ENCODE measurements at places on chromosomes 12 and 14.

- DNase-seq, result no peak
These were observed 125.9 kb downstream of the ACSS3 start for GRCh38 chr12:81203671-81204204.

DNA sequence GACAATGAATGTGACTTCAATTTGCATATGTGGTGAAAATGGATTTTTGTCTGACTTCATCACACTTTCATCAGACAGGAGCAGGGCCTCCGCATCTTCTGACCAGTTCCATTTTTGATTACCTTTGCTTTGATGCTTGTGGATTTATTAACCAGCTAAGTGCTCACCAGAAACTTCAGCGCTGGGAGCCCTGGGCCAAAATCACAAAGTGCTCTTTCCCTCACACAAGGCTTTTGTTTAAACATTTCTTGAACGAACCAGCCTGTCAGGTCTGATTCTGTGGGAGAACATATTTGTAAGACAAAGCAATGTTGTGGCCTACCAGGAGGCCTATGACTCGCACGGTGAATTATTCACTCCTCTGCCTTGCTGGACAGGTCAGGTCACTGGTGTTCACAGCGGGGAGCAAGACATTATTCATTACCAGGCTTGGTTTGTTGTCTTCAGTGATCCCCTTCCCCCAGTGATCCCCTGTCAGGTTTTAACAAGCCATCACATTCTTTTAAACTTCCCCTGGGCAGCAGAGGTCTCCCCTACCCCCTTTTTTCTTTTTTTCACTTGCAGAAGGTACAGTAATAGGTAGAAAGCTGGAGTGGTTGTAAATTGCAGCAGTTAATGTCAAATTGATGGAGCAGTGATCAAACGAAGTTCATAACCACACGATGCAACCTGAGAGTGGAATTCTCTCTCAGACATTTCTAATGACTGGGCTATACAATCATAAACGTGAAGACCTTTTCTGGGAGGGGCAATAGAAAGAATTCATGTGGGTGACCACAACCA is 167.5 kb upstream of the PRICKLE1 start:
- no peak for DNase-seq

DNA sequence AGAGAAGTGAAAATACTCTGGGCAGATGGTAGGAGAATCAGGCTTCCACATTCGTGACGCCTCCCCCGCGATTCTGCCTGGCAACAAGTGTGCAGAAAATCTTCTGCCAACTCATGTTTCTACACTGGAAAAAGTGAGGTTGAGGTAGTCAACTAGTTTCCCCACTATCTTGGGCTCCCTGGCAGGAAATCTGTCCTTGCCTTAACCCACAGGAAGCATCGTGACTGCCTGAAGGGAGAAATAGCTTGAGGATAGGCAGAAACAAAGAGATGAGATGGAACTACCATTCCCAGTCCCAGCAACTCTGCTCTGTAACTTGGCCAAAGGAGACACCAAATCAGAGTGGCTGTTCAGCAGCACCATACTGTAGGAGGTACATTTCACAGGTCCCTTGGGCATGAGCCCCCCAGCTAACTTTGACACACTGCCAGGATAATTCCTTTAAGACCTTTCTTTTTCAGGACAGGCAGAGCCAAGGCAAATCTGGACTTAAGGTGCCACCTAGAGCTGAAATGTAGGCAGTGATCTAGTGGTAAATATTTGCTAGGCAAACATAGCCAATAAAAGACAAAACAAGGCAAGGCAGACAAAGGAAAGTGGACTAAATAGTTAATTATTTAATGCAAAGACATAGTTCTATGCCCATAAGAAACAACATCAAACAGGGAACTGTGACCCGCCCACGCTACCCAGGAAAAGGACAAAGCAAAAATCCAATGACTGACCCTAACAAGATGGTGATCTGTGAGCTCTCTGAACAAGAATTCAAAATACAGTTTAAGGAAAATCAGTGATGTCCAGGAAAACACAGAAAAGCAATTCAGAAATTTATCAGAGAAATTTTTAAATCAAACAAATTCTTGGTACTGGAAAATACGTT is 205.1 kb downstream of the PTPRO start:
- DNase-seq, result no peak

DNA sequence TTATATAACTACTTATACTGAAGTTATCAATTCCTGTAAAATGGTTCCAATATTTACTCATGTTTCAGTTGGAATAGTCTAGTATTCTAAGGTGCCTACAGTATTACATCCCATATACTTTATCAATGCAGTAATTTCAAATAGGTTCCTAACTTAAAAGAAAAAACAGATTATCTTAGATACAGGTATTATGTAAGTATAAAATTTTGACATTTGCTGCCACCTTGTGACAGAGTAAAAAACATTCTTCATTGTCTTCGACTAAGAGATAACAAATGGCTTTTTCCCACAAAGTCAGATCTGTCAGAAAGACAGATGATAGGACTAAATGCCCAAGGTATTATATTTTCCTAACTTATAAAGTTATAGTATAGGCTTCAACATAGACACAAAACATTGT is 78.7 kb downstream of the TXNDC16 start:
- DNase-seq, result no peak

- DNase-seq, result no peak
These were observed 16.9 kb downstream of the GPRC5A start for GRCh38 chr12:12908252-12908651.

DNA sequence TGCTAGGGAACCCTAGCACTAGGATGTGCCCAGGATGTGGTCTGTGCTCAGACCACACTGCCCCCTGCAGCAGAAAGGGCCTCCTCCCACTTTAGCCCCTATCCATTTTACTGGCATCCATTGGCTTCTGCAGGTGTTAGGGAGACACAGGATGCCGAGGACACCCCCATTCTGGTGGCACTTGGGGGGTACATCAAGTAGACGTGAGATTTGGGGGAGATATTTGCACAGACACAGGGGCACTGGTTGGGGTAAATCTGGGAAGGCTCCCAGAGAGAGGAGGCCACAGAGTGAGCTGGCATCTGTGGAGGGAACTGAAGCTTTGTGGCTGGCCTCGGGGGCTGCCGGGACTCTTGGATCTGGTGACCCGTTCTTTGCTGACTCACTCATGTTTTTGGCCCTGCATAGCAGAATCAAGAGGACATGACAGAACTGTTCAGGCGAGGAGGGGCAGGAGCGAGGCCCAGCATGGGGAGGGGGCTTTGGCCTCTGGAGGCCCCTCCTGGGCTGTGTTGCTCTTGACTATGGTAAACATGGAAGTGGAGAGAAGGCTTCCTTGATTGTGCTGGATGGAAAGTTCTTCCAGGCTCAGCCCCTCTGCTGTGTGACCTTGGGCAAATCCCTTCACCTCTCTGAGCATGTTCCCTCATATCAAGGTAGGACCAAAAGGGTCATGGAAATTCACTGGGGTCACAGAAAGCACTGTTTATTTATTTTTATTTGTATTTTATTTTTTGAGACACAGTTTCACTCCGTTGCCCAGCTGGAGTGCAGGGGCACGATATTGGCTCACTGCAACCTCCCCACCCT is 1.8 kb downstream of the PLBD2 start:
- DNase-seq, result no peak

DNA sequence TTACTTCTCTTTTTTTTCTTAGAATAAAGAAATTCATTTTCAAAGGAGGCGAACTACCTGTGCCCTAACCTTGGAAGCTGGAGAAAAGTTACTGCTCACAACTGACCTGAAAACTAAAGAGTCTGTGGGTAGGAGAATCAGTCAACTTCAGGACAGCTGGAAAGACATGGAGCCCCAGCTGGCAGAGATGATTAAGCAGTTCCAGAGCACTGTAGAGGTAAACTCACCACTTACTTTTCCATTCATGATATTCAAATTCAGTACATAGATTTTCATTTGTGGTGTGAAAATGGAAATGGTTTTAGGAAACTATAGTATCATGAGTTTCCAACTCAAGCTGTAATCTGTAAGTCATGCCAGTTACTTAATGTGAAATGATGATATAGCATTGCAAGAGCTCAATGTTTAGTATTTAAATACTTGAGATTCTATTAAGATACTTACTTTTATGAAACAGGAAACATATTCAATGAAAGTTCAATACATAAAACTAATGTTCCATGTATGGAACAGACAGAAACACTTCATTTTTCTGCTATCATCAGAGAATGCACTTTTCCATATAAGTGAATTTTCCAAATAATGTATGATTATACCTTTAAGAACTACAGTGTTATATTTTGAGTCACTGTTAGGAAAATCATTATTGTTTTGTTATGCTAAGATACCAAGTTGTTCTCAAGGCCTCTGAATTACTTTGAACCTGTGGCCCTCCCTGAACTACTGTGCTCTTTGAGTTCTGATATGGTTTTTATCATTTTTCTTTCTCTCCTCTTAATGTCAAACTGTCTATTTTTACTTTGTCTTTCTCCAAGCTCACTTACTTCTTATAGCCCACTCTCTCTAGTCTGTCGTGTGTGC is 119.0 kb downstream of the ESR2 start:
- no peak for DNase-seq

DNA sequence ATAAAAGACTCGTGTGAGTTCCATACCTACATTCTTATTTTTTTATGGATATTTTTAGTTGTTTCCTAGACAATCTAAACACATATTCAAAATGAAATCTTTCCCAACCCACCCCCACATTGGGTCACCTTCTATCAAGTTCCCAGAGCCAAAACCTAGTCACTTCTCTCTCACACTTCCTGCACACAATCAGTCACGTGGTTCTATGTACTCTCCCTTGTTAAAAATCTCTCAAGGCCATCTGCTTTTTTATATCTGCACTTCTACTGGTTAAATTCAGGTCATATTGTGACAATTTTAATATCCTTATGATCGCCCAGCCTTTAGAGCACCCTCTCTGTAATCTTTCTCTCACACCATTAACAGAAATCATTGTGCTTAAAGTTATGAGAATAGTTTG is 175.0 kb upstream of the SYT10 start:
- no peak for DNase-seq

DNA sequence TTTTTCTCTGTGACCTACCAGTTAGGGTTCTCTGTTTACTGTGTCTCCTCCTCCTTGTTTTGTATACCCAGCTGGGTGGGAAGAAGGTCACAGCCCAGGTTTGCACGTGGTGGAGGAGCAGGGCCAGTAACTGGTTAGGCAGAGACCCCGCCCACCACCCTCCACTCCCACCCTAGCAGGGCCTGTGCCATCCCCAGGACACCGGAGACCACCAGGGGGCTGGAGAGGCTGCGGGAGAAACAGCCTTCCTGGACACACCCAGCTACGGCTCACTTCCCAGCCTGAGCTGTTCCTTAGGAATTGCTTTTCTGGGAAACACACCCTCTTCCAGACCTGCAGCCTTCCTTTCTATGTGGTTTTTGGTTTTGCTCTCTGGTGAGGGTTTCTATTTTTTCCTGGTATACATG is 21.1 kb downstream of the BDKRB2 start:
- DNase-seq, result no peak

DNA sequence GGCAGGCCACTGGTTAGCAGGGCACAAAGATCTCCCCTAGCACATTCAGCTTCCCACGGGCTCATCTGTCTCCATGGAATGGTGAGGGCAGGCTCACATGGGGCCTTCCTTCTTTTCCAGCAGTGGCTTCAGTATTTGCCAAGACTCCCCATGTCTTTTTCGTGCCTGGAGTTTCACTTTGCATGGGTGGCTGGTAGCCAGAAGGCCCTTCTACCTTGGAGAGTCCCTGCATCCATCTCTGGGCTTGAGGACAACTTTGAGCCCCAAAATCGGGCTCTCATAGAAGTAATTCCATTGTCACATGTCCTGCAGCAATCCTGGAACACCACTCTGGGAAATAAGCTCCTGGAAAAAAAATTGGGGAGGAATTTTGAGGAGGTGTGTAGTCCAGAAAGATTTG is 42.1 kb downstream of the NFKBIA start:
- DNase-seq, result no peak

- DNase-seq, result no peak
These were observed 102.1 kb upstream of the DAAM1 start for GRCh38 chr14:59086241-59086882.
